ENCODE measurements at places on chromosomes 7 and 10. TPM values are rescaled to one million over a fixed set of nuclear protein-coding genes. Genes with fewer than 3 reads are reported as not detected.

DNA sequence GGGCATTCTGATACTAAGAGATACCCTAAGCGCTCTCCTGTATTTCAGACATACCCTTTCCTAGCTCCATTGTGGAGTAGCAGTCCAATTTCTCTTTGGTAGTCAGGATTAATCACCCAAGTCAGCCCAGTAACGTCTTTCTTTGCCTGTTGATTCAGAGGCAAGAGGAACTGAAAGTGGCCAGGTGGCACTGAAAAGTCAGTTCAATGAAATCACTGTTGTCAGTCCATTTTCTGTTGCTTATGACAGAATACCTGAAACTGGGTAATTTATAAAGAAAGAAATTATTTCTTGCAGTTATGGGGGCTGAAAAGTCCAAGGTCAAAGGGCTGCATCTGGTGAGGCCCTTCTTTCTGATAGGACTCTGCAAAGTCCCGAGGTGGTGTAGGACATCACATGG is 40.2 kb downstream of the ANKRD61 start:
- DNase-seq, result no peak

DNA sequence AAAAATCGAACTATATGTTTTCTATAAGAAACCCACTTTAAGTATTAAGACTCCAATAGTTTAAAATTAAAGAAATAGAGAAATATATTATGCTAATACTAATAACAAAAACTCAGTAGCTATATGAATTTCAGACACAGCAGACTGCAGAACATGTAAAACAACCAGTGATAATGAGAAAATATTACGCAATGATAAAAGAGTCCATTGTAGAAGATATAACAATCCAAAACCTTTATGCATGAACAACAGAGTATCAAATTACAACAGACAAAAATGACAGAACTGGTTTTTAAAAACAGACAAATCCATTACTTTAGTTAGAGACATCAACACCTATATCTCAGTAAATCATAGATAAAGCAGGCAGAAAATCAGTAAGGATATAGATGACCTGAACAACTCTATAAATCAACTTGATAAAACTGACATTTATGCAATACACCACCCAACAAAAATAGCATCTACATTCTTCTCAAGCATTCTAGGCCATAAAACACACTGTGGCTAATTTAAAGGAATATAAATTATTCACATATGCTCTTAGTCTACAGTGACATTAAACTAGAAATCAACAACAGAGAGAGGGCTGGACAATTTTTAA is 669.5 kb upstream of the GHITM start:
- DNase-seq, result no peak

GRCh38 chr10:99927721-99928280 is 81.9 kb downstream of the DNMBP start:
- no peak for DNase-seq

DNA sequence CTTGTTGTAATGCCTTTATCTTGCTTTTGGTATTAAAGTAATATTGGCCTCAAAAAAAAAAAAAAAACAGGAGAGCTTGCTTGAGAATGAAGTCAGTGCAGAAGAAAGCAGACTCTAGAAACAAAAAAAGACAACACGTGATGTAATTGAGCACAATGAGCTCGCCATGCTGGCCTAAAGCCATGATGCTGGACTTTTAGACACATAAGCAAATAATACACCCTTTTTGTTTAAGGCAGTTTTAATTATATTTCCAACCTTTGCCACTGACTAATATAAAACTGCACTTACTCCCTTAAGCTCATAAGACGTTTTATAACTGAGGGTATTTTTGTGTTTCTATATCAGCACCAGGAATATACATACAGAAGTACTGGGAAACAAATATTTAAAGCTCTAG is 798.3 kb downstream of the KCNMA1 start:
- DNase-seq, result no peak

DNA sequence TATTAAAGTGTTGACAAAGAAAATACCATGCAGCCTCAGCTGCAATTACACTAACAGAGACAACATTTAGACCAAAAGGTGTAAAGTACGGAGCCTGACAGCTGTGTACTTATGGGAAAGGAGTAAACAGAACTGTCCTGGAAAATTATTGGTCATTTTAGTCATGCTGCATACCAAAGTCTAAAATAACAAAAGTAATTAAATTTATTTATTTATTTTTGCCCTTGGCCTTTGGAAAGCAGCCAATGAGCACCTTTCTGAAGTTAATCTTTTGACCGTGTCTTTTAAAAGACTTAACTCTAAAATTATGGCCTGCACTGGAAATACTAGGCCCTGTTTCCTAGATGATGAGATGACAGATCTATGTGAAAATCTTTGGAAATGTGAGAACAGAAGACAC is 597.6 kb downstream of the NXPH1 start:
- no peak for DNase-seq

The IKZF5 gene
- 7.9 TPM for total RNA-seq

DNA sequence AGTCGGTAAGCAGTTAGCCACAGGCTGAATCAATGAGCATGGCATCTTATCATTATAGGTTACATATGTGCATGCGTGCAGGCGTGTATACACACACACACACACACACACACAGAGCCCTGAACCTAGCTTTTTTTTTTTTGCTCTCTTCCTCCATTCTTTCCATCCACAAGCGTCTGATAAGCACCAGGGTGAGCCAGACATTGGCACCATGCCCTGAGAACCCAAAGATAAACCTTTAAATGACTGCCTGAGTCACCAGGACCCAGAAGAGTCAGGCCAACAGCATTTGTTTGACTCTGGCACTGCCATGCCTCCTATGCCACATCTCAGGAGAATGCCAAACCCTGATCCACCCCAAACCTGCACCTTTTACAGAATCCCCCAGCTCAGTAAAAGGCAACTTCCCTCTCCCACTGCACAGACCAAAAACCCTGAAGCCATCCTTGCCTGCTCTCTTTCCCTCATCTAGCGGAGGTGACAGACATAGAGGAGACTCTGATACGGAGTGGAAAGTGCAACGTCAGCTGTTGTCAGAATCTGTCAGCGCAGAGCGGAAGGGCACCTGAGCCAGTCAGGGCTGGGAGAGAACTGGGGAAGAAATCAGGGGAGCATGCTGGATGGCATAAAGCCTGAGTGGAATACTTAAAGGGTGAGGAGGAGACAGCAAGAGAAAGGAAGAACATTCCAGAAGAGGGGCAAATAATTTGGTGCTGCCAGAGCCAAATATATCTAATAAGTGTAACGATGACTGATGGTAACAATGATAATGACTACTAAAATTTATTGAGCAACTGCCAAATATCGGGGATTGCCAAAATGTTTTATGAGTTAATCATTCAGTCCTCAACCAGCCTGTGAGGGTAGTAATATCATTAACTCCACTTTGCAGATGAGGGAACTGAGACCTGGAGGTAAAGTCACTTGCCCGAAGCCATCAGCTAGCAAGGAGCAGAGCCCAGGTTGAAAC is 3.2 kb downstream of the PARP12 start:
- peak; percentile 76 for DNase-seq

GRCh38 chr10:71771821-71772617 is 1.3 kb downstream of the VSIR start:
- peak; percentile 90 for DNase-seq

GRCh38 chr7:47940088-47941013 is 7.9 kb downstream of the PKD1L1 start:
- DNase-seq, result peak; percentile 71

All from right atrium auricular region (tissue), 2 donors.